Cortex of kidney (tissue), 1 donor: ENCODE measurements at places on chromosomes 7 and 10.

DNA sequence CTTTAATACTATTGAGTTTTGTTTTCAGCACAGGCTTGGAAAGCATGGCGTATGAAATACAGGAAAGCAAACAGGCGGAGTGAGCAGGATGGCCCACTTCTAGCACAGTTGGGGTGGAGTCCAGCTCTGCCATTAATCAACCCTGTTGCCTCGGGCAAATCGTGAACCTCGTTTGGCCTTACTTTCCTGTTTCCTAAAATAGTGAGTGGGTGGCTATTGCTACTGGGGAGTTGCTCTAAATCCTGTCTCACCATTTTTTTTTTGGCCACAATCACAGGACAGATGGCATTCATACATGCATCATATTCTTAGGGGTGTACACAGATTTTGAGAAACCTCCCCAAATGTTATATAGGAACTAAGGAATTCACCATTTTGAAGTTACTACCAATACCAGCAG, 157.8 kb downstream of the ANLN start:
- no peak for DNase-seq

- DNase-seq: no peak
These were observed 52.7 kb upstream of the ELN start for GRCh38 chr7:73974948-73975926.

DNA sequence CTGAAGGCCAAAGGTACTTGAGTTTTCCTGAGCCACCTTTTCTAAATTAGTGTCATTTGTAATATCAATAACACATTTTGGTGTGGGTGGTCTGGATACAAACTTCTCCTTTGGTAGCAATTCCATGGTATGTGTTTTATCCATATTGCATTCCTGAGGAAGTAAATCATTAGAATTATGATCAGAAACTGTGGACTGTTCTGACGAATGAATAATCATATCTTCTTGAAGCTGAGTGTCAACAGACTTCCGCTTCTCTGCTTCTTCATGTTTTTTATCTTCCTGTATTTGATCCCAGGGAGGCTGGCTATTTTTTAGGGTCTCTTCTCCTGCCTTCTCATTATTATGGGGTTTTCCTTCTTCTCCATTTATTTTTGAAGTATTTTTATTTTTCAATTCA, 81.4 kb downstream of the NRBF2 start:
- DNase-seq: no peak

DNA sequence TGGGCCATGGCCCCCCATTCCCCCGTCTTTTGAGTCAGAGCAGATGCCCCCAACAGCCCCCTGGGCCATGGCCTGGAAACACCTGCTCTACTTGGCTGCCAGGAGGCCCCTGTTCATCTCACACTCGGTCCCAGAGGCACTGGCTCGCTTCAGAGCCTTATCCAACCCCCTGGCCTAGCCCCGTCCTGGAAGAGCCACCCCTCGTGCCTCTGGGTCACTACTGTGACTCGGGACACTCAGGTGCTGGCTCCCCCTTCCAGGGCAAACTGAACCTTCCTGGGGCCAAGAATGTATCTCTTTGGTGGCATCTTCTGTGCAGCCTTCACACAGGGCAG, 7.0 kb downstream of the POLR2J start:
- DNase-seq: no peak

DNA sequence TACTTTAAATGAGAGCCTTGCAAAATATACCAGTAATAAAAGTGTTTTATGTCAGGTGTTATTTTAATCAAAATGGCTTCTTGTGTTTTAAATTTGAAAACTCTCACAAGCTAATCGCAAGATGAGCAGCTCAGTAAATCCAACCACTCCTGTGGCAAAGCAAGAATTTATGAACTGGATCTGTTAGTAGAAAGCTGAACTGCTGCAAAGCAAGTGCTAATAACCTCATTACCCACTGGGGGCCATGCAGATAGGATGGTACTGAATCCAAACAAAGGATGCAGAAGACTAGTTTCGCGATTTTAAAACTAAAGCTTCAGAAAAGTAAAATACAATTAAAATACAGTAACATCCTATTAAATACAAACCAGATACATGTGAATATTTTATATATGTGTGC, 468.0 kb downstream of the PARD3 start:
- no peak for DNase-seq

- DNase-seq: no peak
These were observed 34.6 kb upstream of the GOLGA7B start for GRCh38 chr10:97814996-97815395.

DNA sequence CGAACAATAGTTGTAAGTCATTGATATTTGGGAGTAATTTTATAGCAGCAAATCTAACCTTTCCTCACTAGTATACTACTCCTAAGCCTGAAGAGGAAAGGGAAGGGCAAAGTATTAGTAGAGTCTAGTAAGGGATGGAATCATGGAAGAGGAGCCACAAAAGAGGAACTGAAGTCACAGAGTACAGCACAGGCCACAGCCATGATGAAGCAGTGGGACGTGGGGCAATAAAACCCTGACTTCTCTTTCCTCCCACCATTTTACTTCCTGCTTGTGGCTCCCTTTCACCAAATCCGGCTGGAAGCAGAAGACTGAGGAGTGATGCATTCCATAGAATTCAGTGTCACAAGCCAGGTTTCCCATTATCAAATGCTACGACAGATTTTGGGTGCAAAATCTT, 58.7 kb downstream of the CABCOCO1 start:
- DNase-seq: no peak

- DNase-seq: no peak
These were observed 196.3 kb upstream of the FOXP2 start for GRCh38 chr7:114218283-114218682.

DNA sequence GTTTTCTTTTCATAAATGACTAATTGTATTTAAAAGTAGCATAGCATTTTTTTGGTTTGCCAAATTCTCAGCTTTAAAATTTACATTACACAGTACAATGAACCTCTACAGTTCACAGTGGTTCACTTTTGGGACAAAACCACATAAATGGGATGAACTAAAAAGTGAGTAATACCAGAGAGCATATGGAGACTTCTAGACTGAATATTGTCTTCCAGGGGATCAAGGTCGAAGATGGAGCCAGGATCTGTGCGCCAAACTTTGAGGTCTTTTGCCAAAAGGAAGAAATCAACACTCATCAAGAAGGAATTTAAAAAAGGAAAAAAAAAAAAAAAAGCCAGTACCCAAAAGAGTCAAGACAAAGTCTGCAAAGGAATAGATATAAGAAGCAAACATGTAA, 87.5 kb downstream of the NEBL start:
- DNase-seq: no peak

- DNase-seq: no peak
These were observed 217.2 kb upstream of the MKLN1 start for GRCh38 chr7:131110297-131111080.

DNA sequence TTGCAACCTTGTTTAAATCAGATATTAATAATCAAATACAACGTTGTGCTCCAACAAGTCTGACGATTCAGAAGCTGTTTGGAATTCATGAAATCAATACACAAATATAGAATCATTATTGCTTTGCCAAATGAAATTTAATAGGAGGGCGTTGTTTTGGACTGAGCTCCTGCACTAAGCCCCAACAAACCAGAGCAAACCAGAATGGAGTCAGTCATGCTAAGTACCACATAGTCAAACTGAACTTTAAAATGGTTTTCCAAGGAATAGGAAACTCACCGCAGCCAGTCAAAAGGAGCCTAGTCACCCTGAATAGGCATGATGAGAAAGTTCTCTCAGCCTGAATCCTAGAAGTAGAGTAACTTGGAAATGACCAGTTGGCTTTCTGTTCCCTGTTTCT, 53.7 kb downstream of the HACD1 start:
- no peak for DNase-seq

GRCh38 chr7:93008833-93009232, 108.9 kb downstream of the SAMD9 start:
- no peak for DNase-seq

DNA sequence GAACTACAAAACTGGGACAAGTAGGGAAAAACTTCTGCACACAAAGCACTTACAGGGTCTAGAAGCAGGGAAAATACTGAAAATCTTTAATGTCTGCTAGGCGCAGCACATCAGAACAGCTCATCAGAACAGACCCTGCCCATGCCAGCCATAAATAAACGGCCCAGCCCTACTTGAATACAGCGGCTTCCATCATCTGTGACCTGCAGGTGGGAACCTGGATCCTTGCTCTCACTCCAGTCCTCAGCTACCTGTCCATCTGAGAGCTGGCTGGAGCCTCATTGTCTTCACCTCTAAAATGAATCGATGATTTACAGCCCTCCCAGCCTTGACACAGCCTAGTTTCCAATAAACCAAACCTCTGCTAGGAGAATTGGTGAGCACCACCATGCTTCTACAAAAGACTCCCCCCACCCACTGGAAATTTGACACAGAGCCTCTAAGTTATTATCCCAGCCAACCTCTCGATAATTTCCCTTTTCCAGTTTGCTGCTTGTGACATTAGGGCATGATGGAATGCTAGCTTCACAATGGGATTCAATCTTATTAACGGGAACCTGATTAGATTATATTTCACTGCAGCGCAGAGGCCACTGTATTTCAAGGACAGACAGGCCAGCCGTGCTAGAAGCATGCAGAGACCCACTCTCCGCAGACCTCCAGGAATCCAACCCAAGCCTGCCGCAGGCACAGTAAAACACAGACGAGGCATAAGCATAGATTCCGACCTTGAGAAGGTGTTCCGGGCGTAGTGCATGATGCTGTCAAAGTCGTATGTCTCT, 61.6 kb upstream of the OPALIN start:
- no peak for DNase-seq

DNA sequence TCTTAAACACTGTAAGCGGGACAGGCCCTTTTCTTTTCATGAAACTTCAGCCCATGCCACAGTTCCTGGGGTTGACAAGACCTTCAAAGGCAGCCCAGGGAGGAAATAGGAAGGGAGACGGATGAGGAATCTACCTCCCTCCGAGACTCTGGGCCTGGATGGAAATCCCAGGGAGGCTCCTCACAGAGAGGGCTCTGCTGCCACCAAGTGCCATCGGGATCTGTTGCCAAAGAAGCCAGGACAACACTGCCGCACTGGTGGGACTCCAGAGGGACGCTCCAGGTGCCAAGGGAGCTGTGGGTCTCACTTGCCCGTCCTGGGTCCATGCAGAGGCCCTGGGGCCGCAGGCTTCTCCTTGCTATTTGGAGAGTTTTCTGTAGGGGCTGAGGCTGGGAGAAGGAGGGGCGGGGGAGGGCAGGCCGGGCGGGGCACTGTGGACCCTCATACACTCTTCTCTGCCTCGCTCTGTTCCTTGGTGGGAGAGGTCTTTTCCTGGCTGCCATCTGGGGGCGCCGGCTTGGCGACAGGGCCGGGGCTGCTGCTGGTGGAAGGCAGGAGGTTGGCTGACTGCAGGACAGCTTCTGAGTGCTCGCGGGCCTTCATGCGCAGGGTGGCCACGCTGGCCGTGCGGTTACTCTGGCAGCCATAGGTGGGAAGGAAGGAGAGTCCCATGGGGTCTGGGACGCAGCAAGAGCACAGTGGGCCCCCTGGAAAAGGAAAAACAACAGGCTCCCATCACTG, 30.0 kb downstream of the DRGX start:
- no peak for DNase-seq

- no peak for DNase-seq
These were observed 56.5 kb upstream of the SP4 start for GRCh38 chr7:21371360-21371759.

GRCh38 chr7:28042721-28043120, 137.9 kb downstream of the JAZF1 start:
- no peak for DNase-seq

DNA sequence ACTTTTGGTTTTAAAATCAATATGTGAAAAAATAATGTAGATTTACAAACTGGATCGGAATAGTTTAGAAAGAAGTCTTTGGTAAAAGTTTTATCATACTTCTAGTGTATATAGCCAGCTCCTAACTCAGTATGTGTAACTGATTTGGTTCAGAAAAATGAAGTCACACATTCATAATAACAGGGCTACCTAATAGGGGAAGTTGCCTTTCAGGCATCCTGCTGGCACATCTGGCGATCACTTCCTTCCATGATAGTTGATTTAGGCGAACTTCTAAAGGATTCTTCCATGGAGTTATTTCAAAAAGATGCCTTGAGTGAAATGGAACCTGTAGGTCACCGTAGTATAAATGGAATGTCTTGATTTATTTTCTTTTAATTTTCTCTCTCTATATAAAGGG, 69.1 kb downstream of the SHH start:
- no peak for DNase-seq

DNA sequence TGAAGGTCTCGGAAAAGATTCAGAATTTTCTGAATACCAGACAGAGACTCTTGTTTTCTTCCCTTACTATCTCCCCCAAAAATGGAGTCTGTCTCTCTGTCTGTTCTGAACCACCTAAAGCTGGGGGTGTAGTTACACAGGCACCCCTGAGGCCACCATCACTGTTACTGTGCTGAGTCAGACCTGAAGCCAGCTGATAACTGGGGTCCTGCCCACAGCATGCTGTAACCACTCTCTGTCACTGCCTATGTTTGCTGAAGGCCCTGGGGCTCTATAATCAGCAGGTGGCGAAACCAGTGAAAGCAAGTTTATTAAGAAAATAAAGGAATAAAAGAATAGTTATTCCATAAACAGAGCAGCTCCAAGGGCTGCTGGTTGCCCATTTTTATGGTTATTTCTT, 575.2 kb upstream of the POT1 start:
- no peak for DNase-seq

- DNase-seq: no peak
These were observed 1077.1 kb upstream of the C7orf33 start for GRCh38 chr7:147513451-147513850.

GRCh38 chr7:117759950-117760640, 113.1 kb downstream of the CTTNBP2 start:
- DNase-seq: no peak

- no peak for DNase-seq
These were observed 455 bp downstream of the CUL2 start for GRCh38 chr10:35089611-35090161.

DNA sequence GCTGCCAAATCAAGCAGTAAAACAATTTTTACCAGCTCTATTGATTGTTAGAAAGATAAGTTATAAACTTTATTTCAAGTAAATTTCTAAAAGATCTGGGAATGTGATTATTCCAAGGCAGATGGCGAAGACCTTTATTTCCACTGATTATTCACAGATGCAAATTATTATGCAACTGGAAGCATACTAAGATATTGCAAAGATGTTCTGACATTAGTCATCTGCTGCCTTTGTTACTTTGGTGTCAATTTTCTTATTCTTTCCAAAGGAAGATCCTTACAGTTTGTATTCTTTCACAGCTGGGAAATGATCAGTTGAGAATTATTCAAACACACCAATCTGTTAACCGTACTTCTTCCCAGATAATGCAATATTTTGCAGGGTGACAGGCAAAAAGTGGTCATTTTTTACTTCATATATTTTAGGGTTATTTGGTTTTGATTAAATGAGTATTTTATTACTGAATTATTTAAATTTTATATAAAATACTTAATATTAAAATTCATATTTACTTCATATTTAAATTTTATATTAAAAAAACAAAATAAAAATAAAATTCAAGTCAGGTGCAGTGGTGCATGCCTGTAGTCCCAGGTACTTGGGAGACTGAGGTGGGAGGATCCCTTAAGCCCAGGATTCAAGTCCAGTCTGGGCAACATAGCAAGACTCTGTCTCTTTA, 171.3 kb downstream of the FZD1 start:
- DNase-seq: no peak

DNA sequence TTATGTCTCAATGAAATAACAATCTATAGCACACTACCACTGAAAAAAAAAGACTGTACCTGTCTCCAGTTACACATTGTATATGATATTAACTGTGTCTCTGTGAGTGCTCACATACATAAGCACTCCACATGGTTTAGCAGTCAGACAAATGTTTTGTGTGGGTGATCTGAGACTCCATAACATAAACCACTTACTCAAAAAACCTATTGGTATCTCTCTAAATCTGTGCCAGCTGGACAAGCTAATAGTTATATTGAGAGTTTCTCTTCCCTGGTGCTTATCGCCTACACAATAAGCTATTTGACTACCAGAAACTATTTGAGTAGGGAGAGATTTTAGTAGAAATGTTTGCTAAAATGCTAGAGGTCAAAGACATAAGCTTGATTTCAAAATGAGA, 190.1 kb upstream of the AGR3 start:
- no peak for DNase-seq
